ENCODE measurements at places on chromosomes 12 and 14. TPM values are rescaled to one million over a fixed set of nuclear protein-coding genes. Genes with fewer than 3 reads are reported as not detected.

OASL gene
- 1.3 TPM for total RNA-seq

PLEKHG7 gene
- 1.6 TPM for total RNA-seq

CLEC4C gene
- not detected for total RNA-seq

DNA sequence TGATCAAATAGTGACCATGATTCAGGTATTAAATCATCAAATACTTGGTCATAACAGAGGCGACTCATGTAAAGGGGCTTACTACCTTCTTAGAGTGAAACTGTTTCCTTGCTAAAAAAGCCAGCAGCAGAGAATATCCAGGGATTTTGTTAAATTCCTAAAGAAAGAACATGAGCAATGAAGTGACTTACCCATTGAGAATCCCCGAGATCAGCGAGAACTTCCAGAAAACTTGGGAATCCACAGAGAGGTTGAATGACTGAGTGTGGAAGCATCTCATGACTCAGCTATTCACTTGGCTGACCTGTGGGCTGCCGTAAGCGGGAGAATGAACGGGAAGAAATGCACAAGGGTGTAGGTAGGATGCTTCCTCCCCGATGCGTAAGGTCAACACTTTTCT, 85.3 kb upstream of the KCNA1 start:
- no peak overlapping the region for H3K4me3 ChIP-seq
- H3K27ac ChIP-seq: no peak overlapping the region
- no peak for DNase-seq
- H3K27me3 ChIP-seq: no peaks in the 10 kb centered on the region

GRCh38 chr12:117139025-117139717, 40.0 kb upstream of the TESC start:
- no peaks in the 10 kb centered on the region for H3K27me3 ChIP-seq
- DNase-seq: no peak
- no peak overlapping the region for H3K27ac ChIP-seq
- H3K4me1 ChIP-seq: peaks cover 23% of the 10 kb centered on the region

- no peak overlapping the region for H3K4me3 ChIP-seq
- H3K27me3 ChIP-seq: no peaks in the 10 kb centered on the region
- no peak overlapping the region for H3K27ac ChIP-seq
- H3K36me3 ChIP-seq: no peaks in the 10 kb centered on the region
Observed at GRCh38 chr12:45503899-45504298, 225.6 kb upstream of the ARID2 start.

DNA sequence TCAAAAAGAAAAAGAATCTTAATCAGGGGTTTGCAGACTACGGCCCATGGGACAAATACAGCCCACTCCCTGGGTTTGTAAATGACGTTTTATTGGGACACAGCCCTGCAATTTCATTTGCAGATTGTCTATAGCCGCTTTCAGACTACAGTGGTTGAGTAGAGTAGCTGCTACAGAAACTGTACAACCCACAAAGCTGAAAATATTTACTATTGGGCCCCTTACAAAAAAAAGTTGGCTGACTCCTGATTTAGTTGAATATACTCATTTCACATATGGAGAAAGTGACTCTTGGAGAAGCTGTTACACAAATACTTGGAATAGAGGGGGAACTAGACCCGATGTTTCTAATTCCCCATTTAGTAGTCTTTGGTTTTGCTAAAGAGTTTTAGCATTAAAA, 162.5 kb upstream of the NOS1 start:
- H3K4me1 ChIP-seq: peaks cover 36% of the 10 kb centered on the region
- H3K36me3 ChIP-seq: no peaks in the 10 kb centered on the region
- no peak overlapping the region for H3K27ac ChIP-seq
- H3K27me3 ChIP-seq: no peaks in the 10 kb centered on the region
- H3K4me3 ChIP-seq: no peak overlapping the region

- H3K36me3 ChIP-seq: no peaks in the 10 kb centered on the region
- no peak overlapping the region for H3K4me3 ChIP-seq
- H3K27ac ChIP-seq: no peak overlapping the region
- no peak for DNase-seq
- H3K27me3 ChIP-seq: no peaks in the 10 kb centered on the region
Observed at GRCh38 chr12:79373896-79374499, 316.8 kb downstream of the PAWR start.

GRCh38 chr14:77201696-77202095, 20.1 kb downstream of the TMEM63C start:
- H3K27ac ChIP-seq: no peak overlapping the region
- no peaks in the 10 kb centered on the region for H3K4me1 ChIP-seq
- H3K36me3 ChIP-seq: no peaks in the 10 kb centered on the region
- no peak overlapping the region for H3K4me3 ChIP-seq

DNA sequence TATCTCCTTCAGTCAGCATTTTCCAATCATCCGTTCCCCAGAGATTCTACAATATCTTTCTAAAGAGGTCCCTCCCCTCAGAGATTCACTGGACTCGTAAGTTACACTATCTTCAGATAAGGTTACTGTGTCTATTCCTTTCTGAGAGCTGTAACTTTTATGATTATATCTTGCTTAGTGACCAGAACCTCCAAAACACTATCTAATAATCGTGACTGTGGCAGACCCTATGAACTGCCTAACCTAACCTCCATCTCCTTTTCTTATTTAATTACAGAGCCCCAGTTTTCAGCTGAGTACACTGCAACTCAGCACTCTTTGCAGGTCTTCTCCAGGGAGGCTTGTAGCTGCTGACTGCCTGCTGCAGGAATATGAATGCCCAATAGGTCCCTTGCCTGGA, 38.5 kb upstream of the CHGA start:
- H3K27ac ChIP-seq: no peak overlapping the region
- no peak for DNase-seq
- H3K4me3 ChIP-seq: no peak overlapping the region
- H3K27me3 ChIP-seq: no peaks in the 10 kb centered on the region
- H3K4me1 ChIP-seq: peaks cover 14% of the 10 kb centered on the region

DNA sequence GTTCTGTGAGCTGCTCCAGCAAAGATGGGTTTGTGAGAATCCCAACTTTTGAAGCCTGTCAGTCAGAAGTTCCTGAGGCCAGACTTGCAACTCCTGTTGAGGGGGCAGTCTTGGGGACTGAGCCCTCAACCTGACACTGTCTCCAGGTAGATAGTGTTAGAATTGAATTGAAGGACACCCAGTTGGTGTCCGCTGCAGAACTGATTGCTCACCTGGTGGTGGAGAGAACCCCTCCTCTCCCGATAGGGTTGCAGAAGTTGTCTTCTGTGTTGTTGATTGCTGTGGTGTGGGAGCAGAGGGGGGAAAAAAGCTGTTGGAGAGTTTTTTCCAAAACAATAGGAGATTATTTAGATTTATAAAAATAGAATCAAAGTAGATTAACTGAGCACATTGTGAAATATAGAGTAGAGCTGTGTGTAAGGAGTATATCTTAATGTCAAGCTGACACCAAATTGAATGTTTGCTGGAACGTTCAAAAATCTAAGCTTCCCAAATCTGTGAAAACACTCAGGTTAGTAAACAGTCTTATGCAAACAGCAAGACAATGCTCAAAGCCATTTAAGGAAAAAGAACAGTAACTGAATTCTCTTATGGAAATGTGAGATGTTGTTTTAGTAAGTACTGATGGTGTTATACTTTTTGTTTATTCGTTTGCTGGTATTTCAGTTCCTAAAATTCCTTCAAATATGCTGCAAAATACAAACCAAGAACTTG, 18.6 kb downstream of the HIF1A start:
- H3K27ac ChIP-seq: no peak overlapping the region
- H3K27me3 ChIP-seq: no peaks in the 10 kb centered on the region
- no peak for DNase-seq
- no peaks in the 10 kb centered on the region for H3K36me3 ChIP-seq

DNA sequence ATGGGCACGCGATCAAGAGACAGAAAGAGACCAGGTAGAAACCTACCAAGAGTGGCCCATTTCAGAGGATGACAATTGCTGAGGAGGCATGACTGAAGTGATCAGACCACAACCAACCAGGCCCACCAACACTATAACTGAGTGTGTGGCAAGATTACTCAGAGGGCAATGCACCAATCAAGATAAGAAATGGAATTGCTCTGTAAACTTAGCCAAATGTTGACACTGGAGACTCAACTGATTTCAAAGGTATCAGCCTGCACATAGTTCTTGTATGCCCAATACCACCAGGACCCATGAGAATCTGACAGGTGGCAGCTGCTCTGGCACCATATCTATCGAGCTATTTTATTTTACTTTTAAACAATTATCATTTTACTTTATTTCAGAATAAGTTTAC, 128.9 kb downstream of the FOXN3 start:
- no peak overlapping the region for H3K4me3 ChIP-seq
- no peaks in the 10 kb centered on the region for H3K36me3 ChIP-seq
- H3K4me1 ChIP-seq: peaks cover 35% of the 10 kb centered on the region
- DNase-seq: peak; percentile 46
- H3K27ac ChIP-seq: no peak overlapping the region

GRCh38 chr14:96568621-96569020, 66.4 kb downstream of the PAPOLA start:
- H3K27me3 ChIP-seq: no peaks in the 10 kb centered on the region
- no peak for DNase-seq
